ENCODE measurements at places on chromosomes 2 and 18.

GRCh38 chr2:105504459-105504858 is 105.6 kb upstream of the FHL2 start:
- DNase-seq, result no peak

- DNase-seq, result no peak
Measured at GRCh38 chr2:26648516-26648915, 7.3 kb upstream of the CIB4 start.

GRCh38 chr18:61651145-61651879 is 241.5 kb downstream of the RNF152 start:
- DNase-seq, result no peak

DNA sequence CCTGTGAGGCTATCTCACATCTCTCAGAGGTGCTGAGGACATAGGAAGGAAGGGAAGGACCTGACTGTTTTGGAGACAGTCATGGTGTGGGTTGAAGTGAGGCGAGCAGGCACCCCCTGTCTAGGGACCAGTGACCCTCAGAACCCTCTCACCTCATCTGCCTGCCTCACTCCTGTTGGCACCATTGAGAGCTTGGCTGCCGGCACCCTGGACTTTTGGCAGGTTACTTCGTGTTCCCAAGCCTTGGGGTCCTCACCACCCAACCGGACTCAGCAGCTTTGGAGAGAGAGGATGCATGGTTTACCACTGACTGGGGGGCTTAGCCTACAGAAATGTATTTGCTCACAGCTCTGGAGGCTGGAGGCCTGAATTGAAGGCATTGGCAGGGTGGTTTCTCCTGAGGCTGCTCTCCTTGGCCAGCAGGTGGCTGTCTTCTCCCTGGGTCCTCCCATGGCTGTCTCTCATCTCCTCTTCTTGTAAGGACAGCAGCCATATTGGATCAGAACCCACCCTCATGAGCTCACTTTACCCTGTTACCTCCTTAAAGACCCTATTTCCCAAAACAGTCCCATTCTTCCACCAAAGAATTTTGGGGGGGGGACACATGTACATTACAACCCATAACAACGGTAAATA is 142.0 kb downstream of the TSN start:
- peak; percentile 62 for DNase-seq

GRCh38 chr2:191611614-191612013 is 66.3 kb upstream of the NABP1 start:
- peak; percentile 25 for DNase-seq

GRCh38 chr18:79921984-79922965 is 29.2 kb downstream of the SLC66A2 start:
- DNase-seq, result no peak

DNA sequence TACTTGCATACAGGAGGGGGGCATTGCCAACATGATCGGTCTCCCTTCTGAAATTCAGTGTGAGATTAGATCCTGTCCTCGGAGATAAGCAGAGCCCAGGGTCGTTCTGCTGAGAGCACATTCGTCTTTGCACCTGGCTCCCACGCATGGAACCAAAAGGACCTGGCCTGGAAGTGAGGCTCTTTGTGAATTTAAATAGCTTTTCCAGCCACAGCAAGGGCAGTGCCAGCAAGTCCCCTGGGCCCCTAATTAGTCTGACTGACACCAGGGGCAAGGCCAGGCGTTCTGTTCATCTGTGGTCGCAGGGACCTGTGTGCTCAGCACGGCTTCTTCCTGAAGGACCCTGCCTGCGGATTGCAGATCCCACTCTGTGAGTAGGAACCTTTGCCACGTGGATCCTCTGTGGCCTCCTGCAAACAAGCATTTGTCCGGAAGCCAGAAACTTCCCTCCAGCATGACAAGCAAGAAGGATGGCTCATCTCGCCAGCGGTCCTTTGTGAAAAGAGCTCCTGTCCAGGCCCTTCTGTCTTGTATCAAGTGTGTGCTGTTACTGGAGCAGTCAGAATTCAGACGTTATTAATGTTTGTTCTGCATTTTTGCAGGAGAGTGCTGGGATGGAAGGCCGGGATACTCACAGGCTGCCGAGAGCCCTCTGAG is 128.7 kb downstream of the TPO start:
- no peak for DNase-seq

GRCh38 chr2:72236445-72237067 is 88.9 kb upstream of the CYP26B1 start:
- DNase-seq, result no peak

DNA sequence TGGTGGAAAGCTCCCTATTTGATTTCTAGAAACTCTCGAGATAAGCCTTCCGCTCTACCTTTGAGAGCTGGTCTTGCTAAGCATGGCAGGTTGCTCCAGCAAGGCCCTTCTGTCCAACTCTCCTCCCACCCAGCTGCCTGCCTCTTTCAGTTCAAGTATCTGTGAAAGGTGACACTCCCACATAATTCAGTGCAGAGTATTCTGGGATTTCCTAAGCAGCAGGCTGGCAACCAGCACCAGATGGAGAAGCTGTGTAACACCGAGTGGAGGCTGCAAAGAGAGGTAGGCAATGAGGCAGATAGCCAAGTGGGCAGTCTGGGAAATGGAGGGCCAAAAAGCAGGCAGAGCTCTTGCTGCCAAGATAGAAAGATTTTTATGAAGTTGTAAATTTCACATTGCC is 88.4 kb upstream of the CAVIN2 start:
- DNase-seq, result no peak

GRCh38 chr2:27021253-27022049 is 11.3 kb upstream of the TMEM214 start:
- no peak for DNase-seq

GRCh38 chr2:135530313-135531230 is at the start of gene ZRANB3:
ZRANB3 (minus strand) TSS chr2:135531218.
- DNase-seq, result peak; percentile 54

GRCh38 chr2:239399921-239400595 is 762 bp downstream of the HDAC4 start:
- DNase-seq, result no peak
